ENCODE measurements at places on chromosomes 7 and 10.

GRCh38 chr7:95509199-95509598, 23.5 kb downstream of the ASB4 start:
- no peak for DNase-seq

GRCh38 chr10:127536972-127537760, 11.9 kb upstream of the NPS start:
- DNase-seq = no peak

DNA sequence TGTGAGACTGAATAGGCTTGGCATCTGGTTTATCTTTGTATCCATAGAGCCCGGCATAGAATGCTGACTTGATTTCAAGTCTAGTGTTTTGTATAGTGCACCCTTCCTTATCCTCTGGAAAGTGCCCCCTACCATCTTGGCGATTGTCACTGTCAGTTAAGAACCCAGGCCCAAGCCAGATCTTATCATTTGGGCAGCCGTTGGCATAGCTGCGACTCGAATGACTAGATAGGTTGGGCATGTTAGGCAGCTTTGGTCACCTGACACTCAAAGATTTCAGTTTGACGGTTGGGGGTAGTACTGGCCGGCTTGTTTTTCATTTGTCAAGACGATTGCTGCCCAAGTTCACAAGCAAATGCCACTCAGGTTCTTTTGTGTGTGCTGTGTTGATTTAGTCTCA, 6.6 kb downstream of the NIPSNAP2 start:
- no peak for DNase-seq

- peak; percentile 2 for DNase-seq
Measured at GRCh38 chr7:4683043-4683883, 1.2 kb downstream of the FOXK1 start.

DNA sequence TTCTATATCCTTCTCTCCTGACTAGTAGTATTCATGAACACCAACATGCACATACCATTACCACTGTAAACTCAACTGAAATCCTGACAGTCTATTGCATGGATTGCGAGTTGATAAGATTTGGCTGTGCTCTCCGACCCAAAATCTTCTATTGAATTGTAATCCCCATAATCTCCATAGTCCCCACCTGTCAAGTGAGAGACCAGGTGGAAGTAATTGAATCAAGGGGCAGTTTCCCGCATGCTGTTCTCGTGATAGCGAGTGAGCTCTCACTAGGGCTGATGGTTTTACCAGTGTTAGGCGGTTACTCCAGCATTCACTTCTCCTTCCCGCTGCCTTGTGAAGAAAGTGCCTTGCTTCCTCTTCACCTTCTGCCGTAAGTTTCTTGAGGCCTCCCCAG, 261.8 kb downstream of the PHF14 start:
- no peak for DNase-seq

DNA sequence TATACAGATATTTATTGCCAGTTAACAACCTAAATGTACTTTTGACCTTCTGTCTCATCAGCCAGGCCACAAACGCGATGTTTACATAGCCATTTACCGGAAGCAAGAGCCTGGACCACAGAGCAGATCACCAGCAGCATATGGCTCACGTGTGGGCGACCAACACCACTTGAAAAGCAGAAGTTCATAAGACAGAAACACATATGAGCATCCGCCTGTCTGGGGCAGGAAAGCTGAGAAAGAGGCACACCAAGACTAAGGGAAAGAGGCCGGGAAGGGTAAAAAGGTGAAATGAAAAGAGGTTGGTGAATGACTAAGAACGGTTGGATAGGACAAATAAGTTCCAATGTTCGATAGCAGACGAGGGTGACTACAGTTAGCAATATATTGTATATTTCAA, 1.3 kb downstream of the ABCB1 start:
- DNase-seq = peak; percentile 14

DNA sequence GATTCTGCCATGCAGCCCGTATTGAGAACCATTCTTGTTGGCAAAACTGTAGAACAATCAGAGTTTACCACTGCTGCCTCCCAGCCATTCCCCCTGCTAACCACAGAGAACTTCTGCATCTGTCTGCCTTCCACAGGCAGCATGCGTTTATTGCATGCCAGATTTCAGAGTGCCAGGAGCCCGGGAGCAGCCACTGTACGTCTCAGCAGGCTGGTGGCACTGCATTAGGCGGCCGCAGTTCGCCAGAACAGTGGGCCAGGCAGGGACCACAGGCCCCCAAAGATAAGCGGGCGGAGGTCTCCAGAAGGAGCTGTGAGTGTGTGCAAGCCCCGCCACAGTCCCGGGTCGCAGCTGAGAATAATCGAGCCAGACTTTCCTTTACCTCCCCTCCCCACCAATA, 31.8 kb downstream of the ZNF467 start:
- no peak for DNase-seq

- no peak for DNase-seq
Measured at GRCh38 chr7:46109437-46109836, 188.4 kb upstream of the IGFBP3 start.

DNA sequence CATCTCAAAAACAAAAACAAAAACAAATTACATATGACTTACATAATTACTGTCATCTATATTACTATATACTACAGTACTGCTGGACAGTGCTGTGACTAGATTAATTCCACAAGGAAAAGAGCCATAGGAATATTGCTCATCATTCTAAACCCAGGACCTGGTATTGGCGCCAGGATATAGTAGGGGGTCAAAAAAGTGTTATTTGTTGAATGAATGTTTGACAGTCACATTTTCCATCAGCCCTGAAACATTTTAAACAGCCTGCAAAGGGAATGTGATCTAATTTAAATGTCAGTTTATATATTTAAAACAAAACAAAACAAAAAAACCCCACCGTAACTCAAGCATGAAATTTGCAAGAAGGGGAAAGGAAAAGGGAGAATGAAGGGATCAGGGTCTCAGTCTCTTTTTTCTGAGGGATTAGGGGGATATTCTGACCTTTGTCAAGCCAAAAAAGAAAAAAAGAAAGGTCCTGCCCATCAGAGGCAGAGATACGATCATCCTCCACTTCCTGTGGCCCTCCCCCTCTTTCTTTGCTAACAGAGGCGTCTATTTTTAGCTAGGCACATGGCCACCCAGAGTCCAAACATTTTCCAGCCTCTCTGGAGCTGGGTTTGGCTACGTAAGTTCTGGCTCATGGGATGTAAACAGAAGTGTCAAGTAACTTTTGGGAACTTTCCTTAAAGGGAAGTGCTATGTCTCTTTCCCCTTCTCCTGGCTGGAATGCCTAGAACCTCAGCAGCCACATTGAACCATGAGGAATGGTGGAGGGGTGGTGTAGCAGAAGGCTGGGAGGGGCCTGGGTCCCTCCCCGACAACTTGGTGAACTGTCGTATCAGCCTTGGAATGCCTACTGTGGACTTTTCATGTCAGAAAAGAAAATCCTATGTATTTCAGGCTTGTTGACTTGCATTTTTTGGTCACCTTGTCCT, 44.6 kb upstream of the DLG5 start:
- DNase-seq = no peak

GRCh38 chr10:9051328-9051974, 997.0 kb downstream of the GATA3 start:
- no peak for DNase-seq

All from activated T-helper 9 cell treated with anti-CD3 and anti-CD28 coated beads, Interleukin-2, amount 50 U/mL, for 16 hours (primary cell).